ENCODE measurements at places on chromosomes 1 and 21.

- peak; percentile 64 for DNase-seq
Observed at GRCh38 chr1:155978325-155978972, at the start of gene ARHGEF2. Gene ARHGEF2 (minus strand): TSS chr1:155978547. CDS start chr1:155978427, 120 bp downstream.

DNA sequence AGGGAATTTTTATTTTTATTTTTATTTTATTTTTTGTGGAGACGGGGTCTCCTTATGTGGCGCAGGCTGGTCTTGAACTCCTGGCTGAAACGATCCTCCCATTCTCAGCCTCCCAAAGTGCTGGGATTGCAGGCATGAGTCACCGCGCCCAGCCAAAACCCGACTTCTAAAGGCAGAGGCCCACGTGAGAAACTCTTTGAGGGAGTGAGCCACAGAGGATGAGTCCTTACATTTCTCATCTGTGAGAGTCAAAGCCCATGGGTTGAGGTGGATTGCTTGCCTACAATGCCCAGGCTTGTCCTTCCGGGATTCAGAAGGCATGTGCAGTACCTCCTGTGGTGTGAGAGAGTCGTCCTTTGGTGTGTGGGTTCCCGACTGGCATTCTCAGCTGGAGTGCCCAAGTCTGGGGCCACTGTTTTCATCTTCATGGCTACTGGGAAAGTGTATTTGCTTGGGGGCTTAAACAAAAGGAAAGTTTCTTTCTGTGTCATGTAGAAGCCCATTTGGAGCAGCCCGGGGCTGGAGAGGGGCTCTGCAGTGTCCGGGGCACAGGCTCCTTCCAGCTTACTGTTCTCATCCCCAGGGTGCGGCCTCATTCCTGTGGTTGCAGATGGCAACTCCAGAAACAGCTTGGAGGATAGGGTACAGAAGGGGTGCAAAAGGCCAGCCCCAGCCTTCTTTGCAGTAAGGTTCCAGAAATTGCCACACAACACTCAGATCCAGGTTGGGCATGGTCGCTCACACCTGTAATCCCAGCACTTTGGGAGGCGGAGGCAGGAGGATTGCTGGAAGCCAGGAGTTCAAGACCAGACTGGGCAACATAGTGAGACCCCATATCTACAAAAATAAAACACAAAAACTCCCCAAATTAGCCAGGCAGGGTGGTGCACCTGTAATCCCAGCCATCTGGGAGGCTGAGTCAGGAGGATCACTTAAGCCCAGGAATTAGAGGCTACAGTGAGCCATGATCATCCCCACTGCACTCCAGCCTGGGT, 29.4 kb upstream of the CSF3R start:
- no peak for DNase-seq

DNA sequence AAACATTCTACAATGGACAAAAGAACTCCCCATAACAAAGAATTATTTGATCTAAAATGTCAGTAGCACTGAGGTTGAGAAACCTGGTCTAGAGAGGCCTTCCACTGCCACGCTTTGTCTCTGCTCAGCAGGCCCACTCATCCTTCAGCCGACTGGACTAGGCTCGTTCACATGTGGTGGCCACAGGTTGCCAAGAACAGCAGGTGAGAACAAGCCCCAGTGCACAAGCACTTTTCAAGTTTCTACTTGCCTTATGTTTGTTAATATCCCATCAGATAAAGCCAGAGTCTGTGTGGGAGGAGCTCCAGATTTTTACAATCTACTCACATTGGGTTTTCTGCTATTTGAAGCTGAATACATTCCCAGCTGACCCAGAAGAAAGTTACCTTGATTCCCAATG, 9.1 kb upstream of the EFHD2 start:
- no peak for DNase-seq

DNA sequence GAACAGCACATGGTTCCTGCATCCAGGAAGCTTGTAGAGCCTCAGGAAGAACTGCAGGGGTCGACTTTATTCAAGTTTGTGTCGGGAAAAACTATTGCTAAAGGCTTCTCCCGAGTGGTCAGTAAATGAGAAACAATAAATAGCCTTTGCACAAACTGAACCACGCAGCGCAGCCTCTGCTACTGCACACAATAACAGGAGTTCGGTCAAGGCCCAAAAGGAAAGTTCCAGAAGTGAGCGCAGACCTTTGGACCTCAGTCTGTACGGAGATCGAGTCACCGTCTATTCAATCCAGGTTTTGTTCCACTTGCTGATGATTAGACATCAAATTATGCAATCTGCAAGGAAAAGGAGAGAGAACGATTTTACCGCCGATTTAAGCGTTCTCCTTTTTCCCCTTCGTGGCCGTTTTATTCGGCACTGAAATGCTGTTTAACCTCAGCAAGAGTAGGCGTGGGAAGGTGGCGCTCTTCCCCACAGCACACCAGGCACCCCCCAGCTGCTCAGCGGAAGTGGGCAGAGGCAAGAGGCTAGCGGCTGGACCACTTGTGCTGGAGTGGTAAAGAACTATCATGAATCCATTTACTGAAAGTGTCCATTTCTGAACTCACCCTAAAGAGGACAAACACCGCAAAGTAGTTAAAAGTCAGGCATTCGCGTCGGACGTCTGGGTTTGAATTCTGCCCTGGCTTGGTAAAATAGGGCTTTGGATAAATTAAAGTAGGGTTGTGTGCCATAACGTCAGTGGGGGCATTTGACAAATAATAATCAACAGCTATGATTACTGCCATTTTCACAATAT, 6.1 kb upstream of the LHX8 start:
- DNase-seq, result no peak

DNA sequence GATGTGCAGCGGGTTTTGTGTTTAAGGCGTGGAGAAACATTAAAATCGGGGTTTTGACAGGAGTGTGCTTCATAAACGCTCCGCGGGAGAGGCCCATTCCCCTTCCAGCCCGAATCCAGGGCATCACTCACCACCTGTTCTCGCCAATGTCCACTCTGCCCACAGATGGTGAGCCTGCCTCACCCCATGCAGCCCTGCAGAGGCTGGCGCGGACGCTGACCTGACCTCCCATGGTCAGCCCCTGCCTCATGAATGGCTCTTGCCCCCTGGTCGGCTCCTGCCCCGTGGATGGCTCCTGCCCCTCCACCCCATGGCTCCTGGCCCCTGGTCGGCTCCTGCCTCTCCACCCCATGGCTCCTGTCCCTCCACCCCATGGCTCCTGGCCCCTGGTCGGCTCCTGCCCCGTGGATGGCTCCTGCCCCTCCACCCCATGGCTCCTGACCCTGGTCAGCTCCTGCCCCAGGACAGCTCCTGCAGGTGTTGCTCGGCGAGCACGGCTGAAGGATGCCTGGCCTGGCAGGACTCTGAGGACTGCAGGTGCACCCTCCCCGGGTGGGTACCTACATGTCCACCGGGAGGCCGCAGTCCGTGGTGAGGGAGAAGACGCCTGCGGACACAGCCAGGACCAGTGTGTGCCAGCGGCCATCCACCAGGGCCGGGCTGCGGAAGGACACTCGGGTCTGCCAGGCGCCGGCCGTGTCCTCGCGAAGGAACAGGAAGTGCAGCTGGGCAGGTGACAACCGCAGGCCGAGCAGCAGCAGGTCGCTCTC, 6.7 kb downstream of the KRTAP10-1 start:
- no peak for DNase-seq

GRCh38 chr1:45243476-45244343, 37.3 kb upstream of the ZSWIM5 start:
- DNase-seq, result no peak

- DNase-seq, result no peak
Observed at GRCh38 chr1:238961790-238962189, 424.6 kb upstream of the CHRM3 start.

GRCh38 chr1:171877701-171878100, 36.4 kb downstream of the DNM3 start:
- peak; percentile 26 for DNase-seq

DNA sequence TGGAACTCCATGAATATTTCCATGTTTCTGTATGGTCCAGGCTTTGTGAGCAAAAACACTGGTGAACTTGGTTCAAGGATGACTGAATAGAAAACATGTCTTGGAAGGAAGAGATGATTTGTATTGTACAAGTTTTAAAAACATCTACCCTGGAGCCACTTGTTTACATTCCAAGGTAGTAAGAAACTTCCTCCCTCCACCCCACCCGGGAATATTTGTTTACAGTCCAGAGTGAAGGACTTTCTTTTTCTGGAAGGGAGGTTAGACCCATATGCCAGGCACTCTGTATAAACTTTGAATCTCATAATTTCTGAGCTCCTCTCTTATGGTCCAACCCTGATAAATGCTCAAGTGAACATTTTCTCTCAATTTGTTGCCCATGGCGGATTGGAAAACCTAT, 323.3 kb upstream of the LYPLAL1 start:
- peak; percentile 44 for DNase-seq

GRCh38 chr1:180152588-180152987, 2.1 kb upstream of the QSOX1 start:
- no peak for DNase-seq

GRCh38 chr1:107664982-107665925, 299.7 kb downstream of the VAV3 start:
- DNase-seq, result no peak

DNA sequence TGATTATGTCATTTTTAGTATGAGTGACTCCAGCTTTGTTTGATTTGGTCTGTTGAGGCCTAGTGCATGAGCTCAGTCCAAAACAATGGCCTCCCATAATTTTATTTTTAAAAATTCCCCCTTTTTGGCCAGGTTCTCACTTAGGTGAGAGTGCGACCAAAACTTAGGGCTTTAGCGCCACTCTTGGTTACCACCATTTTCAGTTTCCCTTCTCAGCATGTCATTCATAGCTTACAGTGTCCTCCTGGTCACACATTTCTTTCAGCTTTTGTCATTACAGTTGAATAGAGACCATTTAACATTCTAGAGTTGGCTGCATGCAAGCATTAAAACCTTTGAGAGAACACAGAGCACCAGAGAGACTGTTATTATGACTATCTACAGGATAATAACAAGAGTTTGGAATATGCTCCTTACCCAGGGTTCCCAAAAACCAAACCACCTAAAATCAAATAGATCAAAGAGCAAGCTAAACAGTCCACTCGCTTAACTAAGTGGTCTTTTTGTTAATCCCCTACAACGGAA, 85.4 kb downstream of the TLR5 start:
- no peak for DNase-seq

GRCh38 chr1:226296911-226297310, 12.1 kb downstream of the LIN9 start:
- DNase-seq, result no peak

DNA sequence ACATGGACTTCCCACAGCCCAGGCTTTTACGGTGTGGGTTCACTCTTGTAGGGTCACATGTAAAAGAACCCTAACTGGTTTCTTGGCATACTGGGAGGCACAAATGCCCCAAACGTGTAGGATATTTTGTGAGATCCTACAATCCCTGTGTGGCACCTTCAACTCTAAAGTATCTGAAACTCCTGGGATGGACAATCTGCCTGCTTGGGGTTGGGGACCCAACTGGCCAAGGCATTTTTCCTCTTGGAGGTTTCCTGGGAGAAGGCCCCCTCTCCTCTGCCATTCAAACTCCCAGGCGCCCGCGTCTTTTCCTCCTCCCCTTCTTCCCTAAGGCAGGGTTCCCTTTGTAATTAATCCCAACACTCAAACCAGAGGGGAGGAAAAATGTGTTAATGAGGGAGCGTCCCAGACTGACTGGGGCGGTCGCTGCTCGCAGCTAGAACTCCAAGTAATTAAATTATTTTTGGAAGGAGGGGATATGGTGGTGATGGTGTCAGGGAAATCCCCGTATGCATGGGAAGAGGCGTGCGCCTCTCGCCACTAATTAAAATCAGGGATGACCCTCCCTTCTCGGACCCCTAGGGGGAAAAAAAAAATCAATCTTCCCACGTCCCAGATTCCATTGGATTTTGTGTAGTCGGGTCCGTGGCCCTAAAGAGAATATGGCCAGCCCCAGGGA, 681 bp upstream of the VANGL2 start:
- DNase-seq, result no peak

DNA sequence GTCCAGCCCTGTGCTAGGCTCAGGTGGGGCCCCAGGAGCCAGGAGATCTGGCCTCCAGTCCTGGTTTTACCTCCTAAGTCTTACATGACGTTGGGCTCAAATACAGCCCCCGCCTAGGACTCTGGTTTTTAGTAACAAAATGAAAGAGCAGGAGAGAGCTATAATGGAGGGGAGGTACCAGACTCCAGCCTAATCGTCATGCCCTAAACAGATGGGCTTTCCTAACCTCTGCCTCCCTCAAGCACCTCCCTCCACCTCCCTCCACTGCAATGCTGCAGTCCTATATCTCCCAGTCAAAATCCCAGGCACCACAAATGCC, 28.6 kb downstream of the TTC39A start:
- no peak for DNase-seq

DNA sequence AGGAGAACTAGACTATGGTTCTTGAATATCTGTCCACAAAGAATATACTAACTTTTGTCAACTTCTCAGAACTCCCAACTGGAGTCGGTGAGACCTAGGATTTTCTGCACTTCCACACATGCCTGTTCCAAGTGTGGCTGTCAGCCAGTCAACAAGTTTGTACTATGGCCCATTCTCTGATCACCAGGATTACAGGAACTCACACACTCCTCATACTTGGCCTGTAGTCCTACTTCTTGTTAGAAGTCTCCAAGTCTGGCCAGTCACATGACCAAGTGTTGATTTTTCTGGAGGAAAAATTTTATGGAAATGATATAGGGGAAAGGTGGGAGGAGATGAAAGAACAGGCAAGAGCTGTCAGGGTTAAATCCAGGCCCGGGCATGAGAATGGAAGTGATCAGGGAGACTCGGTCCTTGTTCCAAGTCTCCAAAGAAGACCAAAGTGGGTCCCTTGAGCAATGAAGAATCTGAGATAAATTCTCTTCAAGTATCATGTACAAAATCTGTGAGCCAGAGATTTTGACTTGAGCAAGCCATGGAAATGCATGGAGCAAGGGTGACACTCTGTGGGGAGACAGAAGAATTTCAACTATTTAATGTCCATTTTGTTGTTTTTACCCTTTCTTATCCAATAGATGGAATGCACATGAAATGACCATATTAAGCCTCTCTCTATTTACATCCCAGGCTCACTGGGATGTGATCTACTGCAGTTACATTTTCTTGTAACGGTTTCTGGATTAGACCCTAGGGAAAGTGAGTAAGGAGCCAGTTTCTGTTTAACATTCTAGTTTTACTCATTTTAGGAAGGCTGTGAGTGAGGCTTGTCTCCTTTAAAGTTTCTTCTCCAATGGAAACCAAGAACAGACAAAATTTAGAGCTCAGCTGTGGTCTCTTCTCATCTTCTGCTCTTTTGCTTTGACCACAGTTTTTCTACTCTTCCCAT, 320.9 kb downstream of the ASTN1 start:
- DNase-seq, result peak; percentile 83

GRCh38 chr1:37919277-37919676, 27.6 kb downstream of the INPP5B start:
- DNase-seq, result peak; percentile 38

DNA sequence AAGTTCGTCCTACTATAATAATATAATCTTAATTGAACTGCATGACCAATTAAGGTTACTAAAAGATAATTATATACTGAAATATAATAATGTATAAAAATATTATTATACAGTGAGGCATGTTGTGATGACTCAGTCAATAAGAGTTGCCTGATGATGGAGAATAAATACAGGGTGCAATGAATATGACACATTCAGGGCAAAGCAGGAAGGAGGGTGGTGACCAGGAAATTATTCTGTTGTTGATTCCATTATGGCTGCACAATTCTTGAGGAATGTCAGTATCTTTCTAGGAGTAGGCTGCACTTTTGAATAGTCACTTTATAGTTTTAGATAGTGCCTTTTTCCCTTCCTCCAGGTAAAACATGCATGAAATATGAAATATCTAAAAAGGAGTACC, 46.4 kb upstream of the RGS21 start:
- DNase-seq, result no peak
